SK-N-SH (cell line): ENCODE measurements at places on chromosomes 3 and 15. TPM values are rescaled to one million over a fixed set of nuclear protein-coding genes. Genes with fewer than 3 reads are reported as not detected.
A peak's percentile ranks its signal among the peaks of the same experiment; 100 is the strongest.

GRCh38 chr3:141798448-141798845 lies 35.2 kb downstream of the GRK7 start:
- no peak overlapping the region for H3K27ac ChIP-seq
- no peak for DNase-seq
- peaks cover 7% of the 10 kb centered on the region; the same call in 1 of the 2 replicates for H3K27me3 ChIP-seq
- H3K36me3 ChIP-seq: no peaks in the 10 kb centered on the region

The NTRK3 gene
- 2.6 and 3.1 TPM in 2 replicates for polyA plus RNA-seq

DNA sequence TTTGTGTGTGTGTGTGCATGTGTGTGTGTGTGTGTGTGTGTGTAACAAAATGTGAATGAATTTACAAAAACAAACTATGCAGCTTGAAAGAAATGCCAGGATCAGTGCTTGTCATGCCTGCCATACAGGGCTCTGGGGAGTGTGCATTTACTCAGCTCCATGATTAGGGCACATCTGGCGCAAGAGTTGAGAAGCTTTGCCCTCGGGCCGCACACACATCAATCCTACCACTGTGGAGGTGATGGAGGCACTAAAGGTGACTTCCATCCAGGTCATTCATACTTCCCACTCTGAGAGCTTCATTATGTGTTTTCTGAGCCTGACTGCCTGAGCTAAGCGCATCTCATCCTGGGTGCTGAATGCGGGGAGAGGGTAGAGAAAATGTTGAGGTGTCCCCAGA lies 72.0 kb upstream of the ZBED2 start:
- H3K27me3 ChIP-seq: no peaks in the 10 kb centered on the region
- H3K27ac ChIP-seq: no peak overlapping the region
- no peak for DNase-seq
- peaks cover 30% of the 10 kb centered on the region for H3K4me1 ChIP-seq
- no peaks in the 10 kb centered on the region for H3K36me3 ChIP-seq

- H3K27ac ChIP-seq: peak overlapping the region; percentile 84
- no peaks in the 10 kb centered on the region for H3K36me3 ChIP-seq
- H3K27me3 ChIP-seq: no peaks in the 10 kb centered on the region
Observed at GRCh38 chr3:178381555-178381954, 154.7 kb upstream of the KCNMB2 start.

The CPB1 gene
- polyA plus RNA-seq: 0.26 TPM in 1 of 2 replicates, not detected in the other

The CDC25A gene
- 3.3 and 3.8 TPM in 2 replicates for polyA plus RNA-seq

DNA sequence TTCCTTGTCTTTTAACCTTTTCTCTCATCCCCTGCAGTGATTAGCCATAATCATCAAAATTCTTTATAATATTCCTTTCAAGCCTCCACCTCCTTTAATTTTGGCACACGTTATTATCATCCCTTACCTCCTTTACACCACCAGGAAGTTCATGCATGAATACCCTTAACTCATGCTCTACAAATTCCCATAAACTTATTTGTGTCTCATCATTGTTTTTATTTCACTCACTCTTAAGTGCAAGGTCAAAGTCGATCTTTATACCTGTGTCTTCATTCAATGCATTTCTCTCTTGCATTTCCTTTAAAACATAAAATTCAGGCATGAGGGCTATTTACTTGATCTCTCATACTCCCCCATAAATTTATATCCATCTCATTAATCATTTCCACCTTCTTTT lies 1064.6 kb upstream of the CADM2 start:
- no peaks in the 10 kb centered on the region for H3K27me3 ChIP-seq
- H3K4me1 ChIP-seq: no peaks in the 10 kb centered on the region
- no peak overlapping the region for H3K27ac ChIP-seq
- DNase-seq: no peak
- no peaks in the 10 kb centered on the region for H3K36me3 ChIP-seq

DNA sequence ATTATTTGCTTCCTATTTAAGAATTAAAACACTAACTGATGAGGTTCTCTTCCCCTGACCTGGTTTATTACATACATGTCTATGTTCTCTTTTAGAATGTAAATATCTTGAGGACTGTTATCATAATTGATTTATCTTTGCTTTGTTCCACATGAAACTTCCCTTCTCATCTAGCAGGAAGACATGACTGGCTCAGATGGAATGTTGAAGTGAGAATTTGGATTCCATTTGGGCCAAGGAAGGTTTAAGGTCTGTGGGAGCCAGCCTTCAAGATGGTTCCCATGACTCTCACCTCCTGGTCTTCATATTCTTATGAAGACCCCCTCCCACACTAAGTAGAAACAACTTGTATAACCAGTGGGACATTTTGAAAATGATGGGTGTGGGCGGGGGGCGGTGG lies 222.2 kb upstream of the GADL1 start:
- no peak overlapping the region for H3K27ac ChIP-seq
- no peak overlapping the region for H3K4me3 ChIP-seq
- no peaks in the 10 kb centered on the region for H3K27me3 ChIP-seq
- H3K4me1 ChIP-seq: no peaks in the 10 kb centered on the region
- H3K36me3 ChIP-seq: no peaks in the 10 kb centered on the region
- no peak for DNase-seq

- no peaks in the 10 kb centered on the region for H3K36me3 ChIP-seq
- no peaks in the 10 kb centered on the region for H3K27me3 ChIP-seq
- no peaks in the 10 kb centered on the region for H3K4me1 ChIP-seq
Observed at GRCh38 chr15:94387442-94387841, 156.1 kb downstream of the MCTP2 start.

DNA sequence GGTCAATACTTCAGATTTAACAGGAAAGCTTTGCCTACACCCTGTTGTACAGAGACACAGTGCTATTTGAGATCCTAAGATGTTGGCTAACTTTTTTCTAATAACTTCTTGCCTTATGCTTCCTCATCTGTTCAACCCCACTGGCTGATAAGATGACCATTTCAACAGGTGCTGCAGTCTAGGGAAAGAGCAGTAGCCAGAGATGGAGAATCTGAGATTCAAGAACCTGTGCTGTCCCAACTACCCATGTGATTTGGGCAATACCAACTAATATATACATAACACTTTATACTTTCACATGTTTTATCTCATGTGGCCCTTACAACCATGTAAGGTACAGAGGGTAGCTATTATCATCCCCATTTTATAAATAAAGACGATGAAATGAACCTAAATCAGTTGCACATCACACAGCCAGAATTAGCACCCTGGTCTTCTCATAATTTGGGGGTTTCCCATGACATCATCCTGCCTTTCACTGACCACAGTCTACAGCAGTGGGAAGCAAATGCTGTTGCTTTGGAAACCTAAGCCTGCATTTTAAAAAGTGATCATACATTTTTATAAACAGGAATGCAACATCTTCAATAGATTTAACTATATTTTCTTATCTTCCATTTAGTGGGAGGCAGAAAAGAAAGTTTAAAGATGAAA lies 9.7 kb downstream of the TTC23 start:
- H3K36me3 ChIP-seq: no peaks in the 10 kb centered on the region
- no peak overlapping the region for H3K4me3 ChIP-seq
- no peak for DNase-seq
- no peaks in the 10 kb centered on the region for H3K4me1 ChIP-seq
- no peaks in the 10 kb centered on the region for H3K27me3 ChIP-seq
- H3K27ac ChIP-seq: no peak overlapping the region

DNA sequence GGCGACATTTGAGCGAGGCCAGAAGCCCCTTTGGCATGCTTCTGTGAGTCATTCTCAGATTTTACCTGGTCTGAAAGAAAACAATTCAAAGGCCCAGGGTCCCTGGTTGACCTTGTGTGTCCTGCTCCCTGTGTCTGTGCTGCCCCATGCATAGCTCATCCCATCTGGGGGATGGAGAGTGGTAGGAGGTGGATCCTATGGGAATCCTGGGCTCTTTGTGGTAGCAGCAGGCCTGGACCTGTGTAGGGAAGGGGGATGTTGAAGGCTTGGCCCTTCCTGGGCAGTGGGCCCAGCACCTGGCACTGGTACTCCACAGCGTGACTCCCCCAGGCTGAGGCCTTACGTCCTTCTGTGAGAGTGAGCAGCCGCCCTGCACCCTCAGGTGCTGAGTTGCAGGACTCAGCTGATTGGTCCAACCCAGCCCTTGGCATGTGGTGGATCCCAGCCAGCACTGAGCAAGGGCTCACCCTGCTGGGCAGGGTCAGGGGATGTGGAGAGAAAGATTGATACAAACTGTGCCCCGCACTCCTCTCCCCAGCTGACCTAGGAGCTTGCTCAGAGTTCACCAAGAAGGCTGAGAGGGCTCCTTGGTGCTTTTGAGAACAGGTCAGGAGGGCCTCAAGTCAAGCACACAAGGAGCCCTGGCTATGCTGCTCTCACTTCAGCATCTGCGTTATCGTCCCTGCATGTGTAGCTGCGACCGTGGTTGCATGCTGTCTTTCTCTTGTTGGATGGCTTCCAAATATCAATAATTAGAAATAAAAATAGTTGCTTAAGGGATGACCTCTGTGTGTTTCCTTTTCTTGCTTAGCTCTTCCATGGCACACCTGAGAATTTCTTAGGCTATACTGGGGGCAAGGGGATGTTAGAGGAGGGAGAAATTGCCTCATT lies 21.4 kb upstream of the JMJD7 start:
- no peaks in the 10 kb centered on the region for H3K27me3 ChIP-seq
- H3K4me1 ChIP-seq: peaks cover 28% of the 10 kb centered on the region; the same call in 1 of the 2 replicates
- DNase-seq: no peak
- peaks cover 4% of the 10 kb centered on the region for H3K36me3 ChIP-seq

DNA sequence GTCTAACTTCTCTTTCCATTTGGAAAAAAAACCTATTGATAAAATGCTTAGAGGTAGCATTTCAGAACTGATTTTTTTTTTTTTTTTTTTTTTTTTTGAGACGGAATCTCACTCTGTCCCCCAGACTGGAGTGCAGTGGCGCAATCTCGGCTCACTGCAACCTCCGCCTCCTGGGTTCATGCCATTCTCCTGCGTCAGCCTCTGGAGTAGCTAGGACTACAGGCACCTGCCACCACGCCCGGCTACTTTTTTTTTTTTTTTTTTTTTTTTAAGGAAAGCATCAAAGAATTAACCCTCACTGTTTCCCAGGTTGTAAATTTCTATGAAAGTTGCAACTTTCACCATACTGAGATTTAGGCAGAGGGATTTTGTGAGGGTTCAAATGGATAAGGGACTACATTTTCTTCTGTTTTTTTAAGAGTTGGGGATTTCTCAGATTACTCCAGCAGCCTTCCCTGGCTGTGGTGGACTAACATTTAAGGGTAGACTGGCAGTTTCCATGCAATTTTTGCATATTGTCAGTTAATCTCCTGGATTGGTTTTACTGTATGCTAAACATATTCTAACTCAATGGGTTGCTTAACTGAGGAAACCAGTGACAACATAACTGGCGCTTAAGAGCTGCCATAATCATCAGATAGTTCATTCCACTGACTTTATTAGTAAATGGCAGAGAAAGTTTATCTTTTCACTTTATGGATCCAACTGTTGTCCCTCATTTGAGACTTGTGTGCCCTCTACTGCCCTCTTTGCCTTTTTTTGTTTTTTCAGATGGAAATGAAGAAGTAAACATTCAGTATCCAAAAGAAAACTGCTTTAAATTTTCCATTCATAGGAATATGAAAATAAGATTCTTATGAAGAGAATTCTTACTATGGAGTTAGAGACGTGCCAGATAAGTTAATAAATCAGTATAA lies 93.7 kb downstream of the NPTN start:
- no peak for DNase-seq
- H3K4me3 ChIP-seq: no peak overlapping the region
- no peak overlapping the region for H3K27ac ChIP-seq
- H3K36me3 ChIP-seq: no peaks in the 10 kb centered on the region
- H3K27me3 ChIP-seq: no peaks in the 10 kb centered on the region
- H3K4me1 ChIP-seq: no peaks in the 10 kb centered on the region

The ALAS1 gene
- 42.4 and 47.9 TPM in 2 replicates for polyA plus RNA-seq

The GTF2E1 gene
- polyA plus RNA-seq: 5.7 and 7.7 TPM in 2 replicates

The ROPN1B gene
- polyA plus RNA-seq: not detected in 2 replicates

GRCh38 chr15:75891895-75892294 lies 11.8 kb upstream of the FBXO22 start:
- H3K4me1 ChIP-seq: no peaks in the 10 kb centered on the region
- H3K36me3 ChIP-seq: peaks cover 34% of the 10 kb centered on the region
- no peak overlapping the region for H3K4me3 ChIP-seq

The CCDC39 gene
- polyA plus RNA-seq: not detected in 2 replicates
